ENCODE measurements at places on chromosomes 2 and 18. TPM values are rescaled to one million over a fixed set of nuclear protein-coding genes. Genes with fewer than 3 reads are reported as not detected.

GRCh38 chr18:69399253-69399652 is 1.4 kb upstream of the DOK6 start:
- DNase-seq, result no peak

The IL1R2 gene
- polyA plus RNA-seq, result not detected

The C1QL2 gene
- polyA plus RNA-seq, result not detected

- DNase-seq, result peak; percentile 61
Observed at GRCh38 chr2:46977899-46978298, 62.3 kb upstream of the MCFD2 start.

- no peak for DNase-seq
Observed at GRCh38 chr2:159096901-159097300, 128.5 kb downstream of the TANC1 start.

- DNase-seq, result no peak
Observed at GRCh38 chr2:235523486-235524150, 29.8 kb downstream of the AGAP1 start.

GRCh38 chr2:76393356-76393755 is 682.6 kb upstream of the GCFC2 start:
- no peak for DNase-seq

DNA sequence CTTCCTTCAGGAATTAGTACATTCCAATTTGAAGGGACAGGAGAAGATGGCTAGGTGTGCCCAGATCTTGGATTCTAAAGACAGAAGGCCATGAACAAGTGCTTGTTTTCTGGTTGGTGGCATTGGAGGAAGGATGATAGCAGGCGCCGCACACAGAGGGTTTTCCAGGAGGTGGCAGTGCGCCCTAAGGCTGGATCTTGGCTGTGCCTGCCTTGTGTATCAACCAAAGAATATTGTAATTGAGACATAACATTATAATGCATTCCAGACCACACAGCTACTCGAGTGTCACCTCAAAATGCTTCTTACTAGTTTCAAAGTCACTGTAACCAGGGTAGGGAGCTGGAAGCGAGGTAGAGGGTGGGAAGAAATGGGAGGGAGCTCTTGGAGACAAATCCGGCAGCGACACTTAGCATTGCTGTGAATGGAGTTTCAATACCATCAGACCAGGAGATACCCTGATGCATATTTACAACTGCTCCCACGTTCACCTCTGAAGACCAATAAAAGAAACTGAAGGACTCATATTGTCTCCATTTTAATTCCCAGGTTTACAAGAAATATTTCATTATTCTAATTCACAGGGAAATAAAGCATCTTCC is 42.5 kb downstream of the CPO start:
- DNase-seq, result peak; percentile 40

DNA sequence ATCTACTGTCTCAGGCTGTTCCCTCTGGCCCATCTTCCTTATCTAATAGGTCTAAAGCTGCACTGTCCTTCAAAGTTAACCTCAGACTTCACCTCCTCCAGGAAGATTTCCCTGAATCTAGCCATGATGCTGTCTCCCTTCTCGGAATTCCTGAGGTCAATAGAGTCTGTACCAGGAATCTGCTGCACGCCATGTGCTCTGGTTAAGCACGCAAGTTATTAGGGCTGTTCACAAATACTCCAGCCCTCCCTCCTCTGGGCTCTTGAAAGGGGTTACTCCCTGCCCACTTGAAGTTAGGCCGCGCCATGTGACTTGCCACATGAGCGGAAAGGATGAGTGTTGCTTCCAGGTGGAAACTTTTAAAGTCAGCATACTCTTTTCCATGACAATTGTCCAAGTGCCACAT is 43.6 kb downstream of the MCFD2 start:
- no peak for DNase-seq

- DNase-seq, result no peak
Observed at GRCh38 chr2:149355716-149356422, 25.5 kb downstream of the LYPD6 start.

GRCh38 chr18:4193086-4193485 is 262.0 kb downstream of the DLGAP1 start:
- DNase-seq, result no peak

The ADRA2B gene
- not detected for polyA plus RNA-seq

The BOK gene
- polyA plus RNA-seq, result 0.09 TPM

The GALNT5 gene
- not detected for polyA plus RNA-seq

DNA sequence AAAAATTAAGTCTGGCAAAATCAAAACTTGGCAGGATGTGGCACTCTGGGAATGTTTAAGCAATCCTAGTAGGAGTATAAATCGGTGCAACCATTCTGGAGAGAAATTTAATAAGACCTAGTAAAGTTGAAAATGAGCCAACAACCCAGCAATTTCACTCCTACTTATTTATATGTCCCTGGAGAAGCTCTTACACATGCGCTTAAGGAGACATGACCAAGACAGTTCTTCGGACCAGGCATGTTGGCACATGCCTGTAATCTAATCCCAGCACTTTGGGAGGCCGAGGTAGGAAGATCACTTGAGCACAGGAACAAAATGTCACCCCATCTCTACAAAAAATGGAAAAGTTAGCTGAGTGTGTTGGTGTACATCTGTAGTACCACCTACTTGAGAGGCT is 374.6 kb upstream of the LYPD1 start:
- DNase-seq, result no peak

DNA sequence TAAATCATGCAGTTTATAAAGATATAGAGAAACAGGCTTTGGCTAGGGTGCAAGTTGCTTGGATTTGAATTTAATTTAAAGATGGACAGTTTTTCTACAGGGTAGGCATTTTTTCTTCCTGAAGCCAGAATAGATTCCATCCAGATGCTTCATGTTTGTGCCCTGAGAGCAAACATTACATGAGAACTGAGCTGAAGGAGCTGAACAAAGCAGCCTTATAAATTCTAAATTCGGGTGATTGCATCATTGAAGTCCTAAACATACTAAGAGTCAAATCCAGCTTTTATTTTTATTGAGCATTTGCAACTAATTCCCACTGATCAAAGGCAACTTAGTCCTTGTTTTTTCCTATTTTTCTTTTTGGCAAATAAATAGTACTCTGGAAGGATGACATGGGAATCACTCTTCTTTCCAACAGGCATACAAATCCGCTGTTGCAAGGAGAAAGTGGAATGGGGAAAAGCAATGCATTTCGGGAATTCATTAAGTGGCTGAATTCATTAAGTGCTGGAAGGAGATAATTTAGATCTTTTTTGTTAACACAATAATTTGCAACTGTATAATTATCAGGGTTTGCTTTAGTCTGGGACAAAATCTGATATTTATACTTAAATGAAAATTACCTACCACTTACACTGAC is 828.0 kb downstream of the SLC4A3 start:
- no peak for DNase-seq

The SNED1 gene
- polyA plus RNA-seq, result 2.4 TPM

DNA sequence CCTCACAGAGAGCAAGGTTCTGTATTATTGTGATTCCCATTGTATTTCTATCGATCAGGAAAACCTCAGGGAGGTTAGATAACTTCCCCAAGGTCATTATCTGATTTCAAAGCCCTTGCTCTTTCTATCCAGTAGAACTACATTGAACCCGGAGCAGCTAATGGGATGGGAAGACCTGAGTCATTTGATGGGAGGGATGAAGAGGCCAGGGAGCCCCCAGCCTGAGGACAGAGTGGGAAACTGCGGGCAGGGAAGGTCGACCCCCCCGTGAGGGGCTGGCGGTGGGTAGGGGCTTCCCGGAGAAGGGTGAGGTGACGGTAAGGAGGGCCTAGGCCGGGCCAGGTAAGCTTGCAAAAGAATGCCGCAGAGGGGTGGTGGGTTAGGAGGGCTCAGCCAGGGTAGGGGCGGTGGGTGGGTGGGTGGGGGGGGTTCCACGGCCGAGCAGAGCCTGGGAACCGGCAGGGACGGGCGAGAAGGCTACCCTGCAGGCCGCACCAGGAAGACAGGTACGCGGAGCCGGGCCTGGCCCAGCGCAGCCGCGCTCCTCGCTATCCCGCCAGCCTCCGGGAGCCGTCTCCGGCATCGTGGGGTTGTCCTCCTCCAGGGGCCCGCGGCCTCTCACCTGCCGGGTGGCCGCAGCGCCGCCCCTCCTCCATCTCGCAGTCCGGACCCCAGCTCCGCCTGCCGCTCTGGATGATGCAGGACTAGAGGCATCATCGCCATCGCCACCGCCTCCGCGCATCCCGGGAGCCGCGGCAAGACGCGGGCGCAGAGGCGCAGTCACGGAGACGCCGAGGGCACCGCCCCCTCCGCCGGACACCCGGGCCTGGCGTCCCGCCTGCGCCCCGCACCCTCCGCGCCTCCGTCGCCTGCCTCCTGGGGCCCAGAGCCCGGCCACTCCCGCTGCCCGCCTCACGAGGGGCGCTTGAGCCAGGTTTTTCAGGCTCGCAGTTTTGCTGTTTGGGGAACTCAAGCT is at the start of gene GPR75:
GPR75 (minus strand) TSS at position 762 of the 976 bp plus-strand sequence. CDS start 5,211 bp downstream, outside the sequence.
- DNase-seq, result no peak

The LPIN2 gene
- 1.6 TPM for polyA plus RNA-seq

DNA sequence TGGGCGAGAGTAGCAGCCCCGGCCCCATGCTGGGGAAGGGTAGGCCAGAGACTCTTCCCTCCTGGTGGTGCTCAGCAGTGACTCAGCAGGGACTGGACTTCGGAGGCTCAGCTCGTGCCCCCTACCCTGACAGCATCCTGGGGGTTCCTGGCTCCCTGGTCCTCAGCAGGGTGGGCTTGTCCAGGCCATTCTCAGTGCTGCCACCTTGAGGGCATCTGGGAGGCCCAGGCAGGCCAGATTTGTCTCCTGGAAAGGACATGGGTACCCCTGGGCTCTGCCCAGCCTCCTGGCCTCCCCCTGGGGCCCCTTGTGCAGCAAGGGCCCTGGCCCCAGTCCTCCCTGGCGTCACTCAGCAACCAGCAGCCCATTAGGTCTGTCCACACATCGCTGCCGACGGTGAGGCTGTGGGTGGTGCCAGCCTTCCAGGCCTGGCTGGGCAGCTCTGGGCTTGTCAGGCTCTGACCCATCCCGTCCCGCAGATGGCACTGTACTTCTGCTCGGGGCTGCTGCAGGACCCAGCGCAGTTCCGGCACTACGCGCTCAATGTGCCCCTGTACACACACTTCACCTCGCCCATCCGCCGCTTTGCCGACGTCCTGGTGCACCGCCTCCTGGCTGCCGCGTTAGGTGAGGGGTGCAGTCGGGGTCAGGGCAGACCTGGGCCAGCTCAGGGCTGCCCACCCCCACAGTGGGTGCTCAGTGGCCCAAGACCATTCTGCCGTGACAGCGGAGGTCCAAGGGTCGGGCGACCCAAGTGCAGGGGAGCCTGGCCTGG is 45.0 kb upstream of the ALPP start:
- no peak for DNase-seq

The CCDC195 gene
- not detected for polyA plus RNA-seq

GRCh38 chr2:9145752-9146430 is 60.7 kb upstream of the ASAP2 start:
- no peak for DNase-seq

DNA sequence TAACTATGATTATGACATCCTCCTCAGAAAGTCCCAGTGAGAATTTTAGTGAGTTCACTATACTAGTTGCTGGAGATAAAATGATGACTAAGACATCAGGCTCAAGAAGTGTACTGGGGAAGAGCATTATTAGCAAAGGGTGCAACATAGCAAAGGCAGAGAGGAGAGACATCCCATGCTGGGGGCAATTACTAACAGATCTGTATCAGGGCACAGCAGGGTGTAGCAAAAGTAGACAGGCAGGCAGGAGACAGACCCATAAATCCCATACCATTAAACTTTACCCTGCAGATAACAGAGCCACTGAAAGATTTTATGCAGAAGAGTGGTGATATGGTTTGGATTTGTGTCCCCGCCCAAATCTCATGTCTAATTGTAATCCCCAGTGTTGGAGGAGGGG is 161.7 kb downstream of the SP3 start:
- DNase-seq, result no peak

- no peak for DNase-seq
Observed at GRCh38 chr2:24571828-24572442, 80.9 kb downstream of the NCOA1 start.

GRCh38 chr18:6940451-6940850 is 177.1 kb downstream of the LAMA1 start:
- no peak for DNase-seq

- no peak for DNase-seq
Observed at GRCh38 chr2:61266632-61267505, 104.9 kb downstream of the C2orf74 start.

The YIPF4 gene
- 17.4 TPM for polyA plus RNA-seq

DNA sequence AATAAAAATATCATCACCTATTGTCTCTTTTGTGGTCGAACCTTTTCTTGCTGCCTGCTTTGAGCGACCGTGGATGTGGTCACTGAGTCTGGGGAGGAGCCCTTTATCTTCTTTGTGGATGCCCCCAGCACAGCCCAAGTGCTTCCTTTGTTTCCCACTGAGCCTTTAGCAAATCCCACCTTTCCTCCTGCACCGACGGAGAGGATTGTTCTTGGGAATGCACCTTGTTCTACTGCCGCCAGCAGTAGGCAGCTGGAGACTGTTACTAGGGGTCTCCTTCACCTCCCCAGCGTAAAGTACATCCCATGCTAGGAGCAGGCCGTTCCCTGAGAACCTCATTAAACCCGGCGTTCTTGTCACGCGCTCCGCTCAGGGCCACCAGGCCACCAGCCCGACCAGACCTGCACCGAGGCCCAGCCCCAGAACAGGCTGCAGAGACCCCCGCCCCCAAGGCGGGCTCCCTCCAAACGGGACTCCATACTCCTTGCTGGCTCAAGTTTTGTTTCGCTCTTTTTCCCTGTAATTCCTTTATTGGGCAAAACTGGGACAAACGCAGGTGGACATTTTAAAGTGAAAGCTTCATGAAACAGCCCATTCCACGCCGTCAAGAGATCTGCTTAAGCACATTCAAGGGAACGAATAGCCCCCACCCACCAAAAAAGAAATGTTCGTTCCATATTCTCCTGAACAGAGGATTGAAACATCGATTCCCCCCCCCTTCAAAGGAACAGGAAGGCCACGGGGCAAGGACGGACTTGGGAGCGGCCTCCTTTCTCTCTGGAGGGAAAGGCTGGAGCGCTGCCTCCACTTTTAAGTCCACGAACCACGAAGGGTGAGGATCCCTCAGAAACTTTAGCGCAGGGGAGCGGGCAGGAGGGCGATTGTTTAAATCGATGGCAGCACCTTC is 1.1 kb upstream of the MAT2A start:
- DNase-seq, result no peak

GRCh38 chr2:161147856-161148255 is 12.4 kb upstream of the TANK start:
- no peak for DNase-seq
